ENCODE measurements at places on chromosomes 7 and 10. TPM values are rescaled to one million over a fixed set of nuclear protein-coding genes. Genes with fewer than 3 reads are reported as not detected.
A peak's percentile ranks its signal among the peaks of the same experiment; 100 is the strongest.

GRCh38 chr10:83961620-83962019 is 177.7 kb upstream of the GHITM start:
- H3K27me3 ChIP-seq, result no peaks in the 10 kb centered on the region
- peaks cover 2% of the 10 kb centered on the region for H3K4me1 ChIP-seq
- H3K36me3 ChIP-seq, result no peaks in the 10 kb centered on the region
- H3K4me3 ChIP-seq, result no peak overlapping the region
- no peak for DNase-seq

DNA sequence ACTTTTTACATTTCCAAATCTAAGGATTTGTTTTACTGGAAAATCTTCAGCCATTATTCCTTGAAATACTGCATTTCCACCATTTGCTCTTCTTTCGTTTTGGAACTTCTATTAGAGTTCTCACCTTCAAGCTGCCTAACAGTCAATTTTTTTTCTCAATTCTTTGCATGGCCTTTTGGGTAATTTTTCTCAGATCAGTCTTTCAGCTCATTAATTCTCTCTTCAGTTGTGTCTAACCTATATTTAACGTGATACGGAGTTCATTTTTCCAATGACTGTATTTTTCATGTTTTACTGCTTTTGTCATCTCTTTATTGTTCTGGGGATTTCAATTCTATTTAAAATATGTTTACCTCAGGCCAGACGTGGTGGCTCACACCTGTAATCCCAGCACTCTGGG is 123.7 kb upstream of the AOAH start:
- no peak overlapping the region for H3K4me3 ChIP-seq
- H3K27ac ChIP-seq, result no peak overlapping the region
- H3K36me3 ChIP-seq, result peaks cover 23% of the 10 kb centered on the region
- DNase-seq, result no peak
- no peaks in the 10 kb centered on the region for H3K27me3 ChIP-seq

DNA sequence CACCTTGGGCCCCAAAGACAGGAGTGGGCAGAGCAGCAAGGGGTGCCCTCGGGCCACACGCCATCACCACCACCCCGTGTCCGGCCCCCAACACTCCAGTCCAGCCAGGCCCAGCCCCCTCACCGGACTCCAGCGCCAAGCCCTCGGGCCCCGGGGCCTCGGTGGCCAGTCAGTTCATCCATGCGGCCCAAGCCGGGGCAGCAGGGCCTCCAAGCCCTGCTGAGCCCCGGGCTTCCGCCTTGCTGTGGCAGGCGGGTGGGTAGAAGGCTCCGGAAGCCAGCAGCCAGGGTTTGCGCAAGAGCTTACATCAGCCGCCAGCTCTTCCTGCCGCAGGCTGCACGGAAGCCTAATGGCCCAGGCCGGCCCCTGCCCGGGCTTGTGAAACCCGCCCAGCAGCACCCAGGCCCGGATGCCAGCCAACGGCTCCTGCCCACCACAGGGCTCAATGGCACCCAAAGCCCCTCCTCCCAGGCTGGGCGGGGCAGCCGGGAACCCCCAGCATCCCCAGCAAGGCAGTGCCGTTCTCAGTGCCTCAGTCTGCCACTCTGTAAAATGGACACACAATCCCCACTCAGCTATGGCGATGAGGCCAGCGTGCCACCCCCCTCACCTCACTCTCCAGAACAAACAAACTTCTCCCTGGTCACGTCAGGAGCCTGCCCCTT is 26.5 kb downstream of the TNRC18 start:
- H3K27ac ChIP-seq, result peak overlapping the region; percentile 96
- H3K36me3 ChIP-seq, result peaks cover 14% of the 10 kb centered on the region
- H3K4me3 ChIP-seq, result peak overlapping the region; percentile 80
- H3K27me3 ChIP-seq, result no peaks in the 10 kb centered on the region

- no peaks in the 10 kb centered on the region for H3K36me3 ChIP-seq
- H3K4me3 ChIP-seq, result no peak overlapping the region
- H3K27me3 ChIP-seq, result no peaks in the 10 kb centered on the region
- DNase-seq, result no peak
- H3K27ac ChIP-seq, result no peak overlapping the region
These were observed 106.7 kb upstream of the INSYN2A start for GRCh38 chr10:127303105-127303504.

GRCh38 chr7:80542398-80542797 is 30.5 kb upstream of the GNAT3 start:
- no peaks in the 10 kb centered on the region for H3K27me3 ChIP-seq
- H3K4me1 ChIP-seq, result no peaks in the 10 kb centered on the region
- no peak overlapping the region for H3K27ac ChIP-seq
- no peak for DNase-seq
- no peaks in the 10 kb centered on the region for H3K36me3 ChIP-seq
- H3K4me3 ChIP-seq, result no peak overlapping the region

- peaks cover 23% of the 10 kb centered on the region for H3K4me1 ChIP-seq
- H3K27ac ChIP-seq, result no peak overlapping the region
- DNase-seq, result peak; percentile 7
- H3K27me3 ChIP-seq, result no peaks in the 10 kb centered on the region
- H3K4me3 ChIP-seq, result no peak overlapping the region
- peaks cover 3% of the 10 kb centered on the region for H3K36me3 ChIP-seq
These were observed 90.8 kb downstream of the FOXL3 start for GRCh38 chr7:380711-381210.

DNA sequence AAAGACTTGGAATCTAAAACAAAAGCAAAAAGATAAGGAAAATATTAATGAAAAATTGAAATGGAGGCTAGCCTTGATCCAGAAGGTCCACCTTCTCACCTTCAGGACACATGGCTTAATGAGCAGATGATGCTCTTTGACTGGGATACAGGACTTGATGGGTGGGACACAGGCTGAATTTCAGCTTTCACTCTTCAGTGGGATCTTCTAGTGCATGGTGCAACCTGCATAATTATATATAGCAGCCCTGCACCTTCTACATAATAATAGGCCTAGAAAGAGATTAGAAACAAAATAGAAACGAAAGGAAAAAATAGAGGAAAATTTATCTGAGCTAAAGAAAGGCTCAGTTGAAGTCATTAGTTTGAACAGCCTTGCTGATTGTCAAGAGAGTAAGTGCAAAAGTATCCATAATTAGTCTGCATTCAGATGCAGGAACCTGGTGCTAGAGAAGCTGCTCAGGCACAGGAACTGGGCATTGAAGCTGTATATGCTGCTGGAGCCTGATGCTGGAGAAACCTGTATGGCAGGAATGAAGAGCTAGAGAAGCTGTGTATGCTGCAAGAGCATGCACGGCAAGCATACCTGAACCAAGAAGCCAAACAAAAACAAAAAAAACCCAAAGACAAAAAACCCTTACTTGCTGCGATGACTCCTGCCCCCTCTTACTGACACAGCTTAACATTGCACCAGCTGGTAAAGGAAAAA is 19.4 kb downstream of the MKLN1 start:
- H3K27me3 ChIP-seq, result no peaks in the 10 kb centered on the region
- H3K27ac ChIP-seq, result no peak overlapping the region
- H3K4me1 ChIP-seq, result peaks cover 27% of the 10 kb centered on the region
- peaks cover 7% of the 10 kb centered on the region for H3K36me3 ChIP-seq
- DNase-seq, result no peak
- no peak overlapping the region for H3K4me3 ChIP-seq

DNA sequence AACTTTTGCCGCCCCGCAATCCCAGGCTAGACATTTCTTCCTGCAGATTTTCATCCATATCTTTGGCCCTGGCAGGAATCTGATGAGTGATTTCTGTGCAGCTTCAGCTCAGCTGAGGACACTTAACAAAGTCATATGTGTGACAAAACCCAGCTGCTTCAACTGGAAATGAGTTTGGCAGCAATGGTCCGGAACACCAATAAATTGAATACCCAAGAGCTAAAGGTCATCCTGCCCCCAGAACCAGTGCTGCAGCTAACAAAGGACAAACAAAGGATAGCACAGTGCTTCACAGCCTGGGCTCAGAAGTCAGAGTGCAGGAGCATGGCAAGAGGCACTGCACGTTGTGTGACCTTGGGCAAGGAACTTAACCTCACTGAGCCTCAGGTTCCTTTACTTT is 40.0 kb upstream of the TRIL start:
- H3K27ac ChIP-seq, result no peak overlapping the region
- H3K27me3 ChIP-seq, result peaks cover 7% of the 10 kb centered on the region
- H3K4me1 ChIP-seq, result no peaks in the 10 kb centered on the region
- no peak for DNase-seq
- H3K4me3 ChIP-seq, result no peak overlapping the region

DNA sequence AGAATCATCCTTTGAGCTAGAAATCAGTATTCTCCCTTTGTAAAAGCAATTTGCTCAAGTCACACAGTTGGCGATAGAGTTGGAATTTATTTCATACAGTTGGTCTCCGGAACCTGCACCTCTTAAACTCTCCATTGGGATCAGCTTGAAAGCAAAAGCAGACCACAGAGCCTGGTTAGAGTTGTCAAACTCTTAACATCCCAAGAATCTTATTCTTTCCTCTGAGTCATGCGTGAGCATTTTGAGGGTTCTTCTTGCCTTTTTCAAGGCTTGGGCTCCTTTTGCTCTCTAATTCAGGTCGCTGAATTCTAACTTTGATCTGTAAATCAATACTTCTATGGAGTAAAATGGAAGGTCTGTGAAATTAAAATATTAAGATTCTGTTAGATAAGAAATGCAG is 19.6 kb upstream of the SCIN start:
- no peaks in the 10 kb centered on the region for H3K4me1 ChIP-seq
- no peak for DNase-seq
- H3K27me3 ChIP-seq, result no peaks in the 10 kb centered on the region

- H3K27ac ChIP-seq, result no peak overlapping the region
- H3K36me3 ChIP-seq, result peaks cover 19% of the 10 kb centered on the region
- H3K4me3 ChIP-seq, result no peak overlapping the region
- no peak for DNase-seq
These were observed 31.2 kb downstream of the PPP2R2D start for GRCh38 chr10:131931981-131932380.

GRCh38 chr10:110462166-110463095 is 35.3 kb upstream of the DUSP5 start:
- H3K27ac ChIP-seq, result no peak overlapping the region
- no peaks in the 10 kb centered on the region for H3K36me3 ChIP-seq
- no peaks in the 10 kb centered on the region for H3K27me3 ChIP-seq
- no peak for DNase-seq
- H3K4me3 ChIP-seq, result no peak overlapping the region

DNA sequence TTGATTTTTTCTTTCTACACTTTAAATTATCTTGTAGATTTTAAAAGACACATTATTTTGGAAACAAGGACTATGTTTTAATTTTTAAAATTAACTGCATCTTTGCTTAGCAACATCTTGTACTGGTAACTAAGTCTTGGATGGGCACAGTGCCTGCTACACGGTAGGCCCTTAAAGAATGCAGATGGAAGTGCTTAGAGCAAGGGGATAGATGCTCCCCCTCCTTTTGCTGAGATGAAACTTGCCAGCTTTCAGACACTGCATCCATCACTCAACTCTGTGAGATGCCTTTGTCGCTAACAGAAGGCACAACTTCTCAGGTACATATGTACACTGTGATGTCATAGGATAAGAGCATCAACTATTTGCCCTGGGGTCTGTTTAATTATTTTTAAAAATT is 103.9 kb downstream of the LRRC18 start:
- no peak overlapping the region for H3K27ac ChIP-seq
- H3K4me3 ChIP-seq, result no peak overlapping the region
- no peak for DNase-seq

DNA sequence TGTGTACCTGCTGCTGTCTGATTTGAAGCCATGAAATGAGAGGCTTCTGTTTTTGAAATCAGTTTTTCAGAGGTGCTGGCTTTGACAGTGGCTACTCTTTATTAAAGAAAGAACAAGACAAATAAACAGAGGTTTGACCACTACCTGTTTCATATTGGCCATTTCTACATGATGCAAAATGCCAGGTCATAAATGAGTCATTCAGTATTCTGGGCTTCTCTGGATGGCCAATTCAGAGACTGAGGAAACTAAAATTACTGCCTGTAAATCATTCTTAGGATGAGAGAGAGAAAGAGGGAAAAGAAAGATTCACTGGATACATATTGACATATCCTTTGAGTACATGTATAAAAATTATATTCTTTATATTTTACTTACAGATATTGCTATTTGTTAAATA is 303.3 kb upstream of the ETV1 start:
- H3K4me3 ChIP-seq, result no peak overlapping the region
- no peak for DNase-seq
- H3K27ac ChIP-seq, result no peak overlapping the region
- H3K36me3 ChIP-seq, result no peaks in the 10 kb centered on the region
- H3K27me3 ChIP-seq, result peaks cover 1% of the 10 kb centered on the region

DNA sequence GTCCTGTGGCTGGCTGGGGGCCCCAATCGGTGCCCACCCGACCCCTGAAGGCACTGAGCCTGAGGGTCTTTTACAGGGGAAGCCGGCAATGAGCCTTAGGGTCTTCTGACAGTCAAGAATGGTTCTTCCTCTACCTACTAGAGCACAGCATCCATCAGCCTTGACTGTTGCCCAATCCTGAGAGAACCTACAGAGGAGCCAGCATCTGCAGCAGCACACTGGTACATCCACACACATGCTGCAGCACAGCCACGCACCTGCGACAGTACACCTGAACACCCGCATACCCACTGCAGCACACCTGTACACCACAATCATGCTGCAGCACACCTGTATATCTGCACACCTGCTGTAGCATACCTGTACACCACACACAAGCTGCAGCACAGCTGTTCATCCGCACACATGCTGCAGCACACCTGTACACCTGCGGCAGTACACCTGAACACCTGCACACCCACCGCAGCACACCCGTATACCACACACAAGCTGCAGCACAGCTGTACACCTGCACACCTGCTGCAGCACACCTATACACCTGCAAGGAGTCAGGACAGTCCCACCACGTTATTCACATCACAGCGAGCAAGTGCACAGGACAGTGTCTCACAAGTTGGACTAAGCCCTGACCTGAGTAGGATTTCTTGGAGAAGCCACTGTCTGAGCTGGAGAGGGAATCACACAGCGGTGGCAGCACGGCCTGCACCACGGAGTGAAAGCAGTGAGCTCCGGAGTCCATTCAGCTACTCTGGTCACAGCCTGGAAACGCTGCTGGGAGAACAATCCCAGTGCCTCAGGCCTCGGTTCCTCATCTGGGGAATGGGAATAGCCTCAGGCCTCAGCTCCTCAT is 56.4 kb downstream of the VIPR2 start:
- H3K36me3 ChIP-seq, result no peaks in the 10 kb centered on the region
- H3K4me1 ChIP-seq, result no peaks in the 10 kb centered on the region
- H3K4me3 ChIP-seq, result no peak overlapping the region
- peak; percentile 3 for DNase-seq
- H3K27me3 ChIP-seq, result no peaks in the 10 kb centered on the region

GRCh38 chr7:131255242-131255641 is 72.4 kb upstream of the MKLN1 start:
- H3K4me3 ChIP-seq, result no peak overlapping the region
- peaks cover 7% of the 10 kb centered on the region for H3K4me1 ChIP-seq
- peaks cover 10% of the 10 kb centered on the region for H3K36me3 ChIP-seq
- H3K27ac ChIP-seq, result no peak overlapping the region

GRCh38 chr7:139687211-139687954 is 90.4 kb downstream of the HIPK2 start:
- no peak for DNase-seq
- H3K36me3 ChIP-seq, result peaks cover 32% of the 10 kb centered on the region
- H3K4me1 ChIP-seq, result peaks cover 32% of the 10 kb centered on the region
- H3K4me3 ChIP-seq, result no peak overlapping the region
- H3K27me3 ChIP-seq, result no peaks in the 10 kb centered on the region

TFPI2 gene
- not detected for total RNA-seq

FOXL3 gene
- total RNA-seq, result not detected

RNLS gene
- total RNA-seq, result 4.0 TPM

NCF1 gene
- 0.73 TPM for total RNA-seq

SDK1 gene
- 0.14 TPM for total RNA-seq

CPA4 gene
- 0.90 TPM for total RNA-seq

MPP7 gene
- total RNA-seq, result 11.6 TPM
